ENCODE measurements at places on chromosomes 5 and 9. TPM values are rescaled to one million over a fixed set of nuclear protein-coding genes. Genes with fewer than 3 reads are reported as not detected.

DNA sequence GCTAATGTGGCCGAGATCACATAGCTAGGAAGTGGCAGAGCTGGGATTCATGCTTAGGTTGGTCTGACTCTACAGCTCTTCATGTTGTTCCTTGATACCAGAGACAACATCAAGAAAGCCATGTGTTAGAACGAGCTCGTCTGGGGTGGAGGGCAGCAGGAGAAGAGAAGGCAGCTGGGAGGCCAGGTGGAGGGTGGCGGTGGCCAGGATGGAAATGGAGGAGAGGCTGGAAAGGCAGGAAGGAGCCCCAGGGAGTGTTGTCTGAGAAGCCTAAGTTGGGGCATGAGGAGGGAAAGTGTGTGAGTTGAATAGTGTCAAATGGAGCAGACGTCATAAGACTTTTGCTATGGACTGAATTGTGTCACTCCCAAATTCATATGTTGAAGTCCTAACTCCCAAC lies 315.3 kb downstream of the GADD45G start:
- DNase-seq: no peak

DNA sequence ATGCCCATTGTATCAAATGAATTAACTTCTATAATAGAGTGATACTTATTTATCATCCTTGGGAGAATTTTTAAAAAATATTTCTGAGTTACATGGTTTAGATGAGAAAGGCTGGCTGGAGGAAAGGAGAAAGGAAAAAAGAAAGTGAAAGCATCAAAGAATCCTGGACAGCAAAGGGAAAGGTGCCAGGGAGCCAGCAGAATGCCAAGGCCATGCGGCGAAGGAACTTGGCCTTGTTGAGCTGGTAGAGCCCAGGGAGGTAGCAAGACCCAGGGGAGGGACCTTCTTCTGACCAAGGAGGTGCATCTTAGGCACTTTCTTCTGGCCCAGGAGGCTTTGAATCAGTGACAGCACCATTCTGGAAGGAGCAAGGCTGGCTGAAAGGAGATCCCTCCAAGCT lies 240.5 kb downstream of the ENC1 start:
- no peak for DNase-seq

DNA sequence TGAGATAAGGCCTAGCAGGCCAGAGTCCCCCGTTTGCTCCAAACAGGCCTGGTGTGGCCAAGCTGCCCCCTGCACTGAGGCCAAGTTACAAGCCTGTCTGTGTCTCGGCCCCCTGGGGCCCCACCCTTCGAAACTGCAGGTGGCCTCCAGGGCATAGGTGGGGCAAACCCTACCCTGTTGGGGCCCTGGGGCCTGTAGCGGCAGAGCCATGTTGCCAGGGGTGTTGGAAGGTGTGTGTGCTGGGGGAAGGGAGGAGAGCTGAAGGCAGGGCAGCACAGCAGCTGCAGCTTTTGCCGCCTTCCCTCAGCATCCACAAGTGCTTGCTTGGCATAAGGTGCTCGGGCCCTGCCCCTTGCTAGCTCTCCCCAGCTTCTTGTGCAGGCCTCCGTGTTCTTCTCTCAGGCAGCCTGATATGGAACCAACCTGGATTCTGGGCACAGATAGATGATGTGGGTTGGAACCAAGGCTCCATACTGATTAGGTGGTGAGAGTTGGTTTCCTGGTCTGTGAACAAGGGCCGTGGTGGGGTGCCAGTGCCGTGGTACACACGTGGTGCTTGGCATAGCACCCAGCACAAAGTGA lies 12.7 kb downstream of the IRF1 start:
- no peak for DNase-seq

- no peak for DNase-seq
Measured at GRCh38 chr9:15416880-15417279, 5.8 kb upstream of the SNAPC3 start.

- no peak for DNase-seq
Measured at GRCh38 chr5:160799184-160799583, 52.8 kb downstream of the ATP10B start.

DNA sequence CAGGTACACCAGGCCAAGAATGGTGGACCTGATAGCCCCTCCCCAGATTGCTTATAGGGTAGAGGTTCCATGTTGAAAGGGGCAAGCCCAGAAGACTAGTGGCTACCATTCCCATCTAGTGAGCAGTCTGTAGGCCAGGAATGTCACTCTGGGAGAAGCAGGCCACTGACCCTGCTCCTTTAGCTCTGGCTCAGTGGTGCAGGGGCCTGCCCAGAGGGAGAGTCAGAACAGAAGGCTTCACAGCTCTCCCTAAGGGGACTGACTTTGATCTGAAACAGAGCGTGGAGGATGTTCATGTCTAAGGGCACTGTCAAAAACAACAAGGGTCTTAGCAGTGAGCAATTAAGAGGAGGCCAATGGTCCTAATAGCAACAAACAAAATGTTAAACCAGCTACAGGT lies 81.7 kb downstream of the ZNF354C start:
- DNase-seq: no peak

GRCh38 chr9:113966394-113966793 lies 90.3 kb downstream of the ZNF618 start:
- no peak for DNase-seq

DNA sequence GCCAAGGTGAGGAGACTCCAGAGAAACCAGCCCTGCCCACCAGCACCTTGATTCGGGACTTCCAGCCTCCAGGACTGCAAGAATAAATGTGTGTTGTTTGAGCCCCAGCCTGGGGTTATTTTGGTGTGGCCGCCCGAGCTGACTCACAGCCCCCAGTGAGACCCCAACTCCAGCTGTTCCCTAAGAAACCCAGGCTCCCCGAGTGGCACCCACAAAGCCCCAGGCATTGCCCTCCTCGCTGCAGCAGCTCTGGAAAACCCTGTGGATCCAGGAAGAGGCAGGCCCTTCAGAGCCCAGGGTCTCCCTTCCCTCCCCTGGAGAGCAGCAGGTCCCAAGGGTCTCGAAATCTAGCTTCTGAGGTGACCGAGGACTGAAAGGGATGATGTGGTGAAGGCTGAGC lies 69.2 kb upstream of the PPP1R26 start:
- DNase-seq: no peak

- no peak for DNase-seq
Measured at GRCh38 chr9:109496841-109497225, 1.3 kb downstream of the PTPN3 start.

Gene TAF11L10
- not detected for polyA plus RNA-seq

Gene POU5F2
- polyA plus RNA-seq: 0.01 TPM

Gene CCIN
- 0.58 TPM for polyA plus RNA-seq

Gene ABLIM3
- 89.7 TPM for polyA plus RNA-seq

Gene C9
- 0.22 TPM for polyA plus RNA-seq

Gene SLIT3
- polyA plus RNA-seq: 6.8 TPM

Gene RETREG1
- 69.5 TPM for polyA plus RNA-seq

Gene SLC6A7
- 0.30 TPM for polyA plus RNA-seq

Gene PCDHGA2
- 2.1 TPM for polyA plus RNA-seq
